ENCODE measurements at places on chromosomes 4 and X. TPM values are rescaled to one million over a fixed set of nuclear protein-coding genes. Genes with fewer than 3 reads are reported as not detected.

- no peak for DNase-seq
Observed at GRCh38 chr4:139209470-139210063, 32.5 kb upstream of the ELF2 start.

DNA sequence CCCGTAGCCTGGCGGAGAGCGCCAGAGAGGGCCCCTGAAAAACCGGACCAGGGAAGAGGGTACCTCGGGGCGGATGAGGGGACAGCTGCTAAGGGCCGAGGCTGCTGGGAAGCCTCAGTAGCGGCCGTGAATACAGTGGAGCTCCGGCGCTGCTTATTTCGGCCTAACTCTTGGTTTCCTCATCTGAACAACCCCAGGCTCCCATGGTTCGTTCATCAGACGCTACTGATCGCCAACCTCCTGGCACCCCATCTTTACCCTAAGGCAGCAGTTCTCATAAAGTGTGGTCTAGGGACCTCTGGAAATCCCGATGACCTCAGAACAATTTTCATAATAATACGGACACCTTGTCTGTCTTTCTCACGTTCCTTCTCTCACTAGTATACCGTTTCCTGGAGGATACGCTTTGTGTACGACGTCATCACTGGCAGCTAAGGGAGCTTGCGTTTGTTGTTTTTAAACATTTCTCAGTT lies 645 bp upstream of the RAB28 start:
- DNase-seq: peak; percentile 50

DNA sequence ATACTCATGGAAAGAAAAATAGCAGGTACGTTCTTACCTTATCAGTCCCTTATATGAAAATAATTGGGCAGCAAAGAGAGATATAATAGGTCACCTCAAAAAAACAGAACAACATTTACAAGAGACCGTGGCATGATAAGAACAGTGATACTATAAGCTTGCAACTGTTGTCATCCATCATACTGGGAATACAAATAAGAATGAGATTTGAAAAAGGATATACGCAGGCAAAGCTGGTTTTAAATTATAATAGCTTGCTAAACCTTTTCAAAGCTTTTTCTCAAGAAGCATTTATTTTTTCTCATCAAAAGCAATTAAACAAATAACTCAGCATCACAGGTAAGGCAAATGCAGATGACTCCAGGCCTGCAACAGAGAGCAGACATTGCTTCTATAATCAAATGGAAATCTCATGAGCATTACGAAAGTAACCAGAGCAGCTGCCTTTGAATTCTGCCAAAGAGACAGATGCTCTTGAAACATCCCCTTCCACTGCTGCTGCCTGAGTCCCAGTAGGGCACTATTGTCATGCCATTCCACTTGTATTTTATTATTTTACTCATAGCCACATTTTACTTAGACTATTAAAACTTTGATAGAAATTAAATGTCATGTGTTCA lies 620.6 kb upstream of the GNPDA2 start:
- DNase-seq: no peak

- DNase-seq: peak; percentile 80
Observed at GRCh38 chr4:2806390-2807355, 13.8 kb downstream of the SH3BP2 start.

GRCh38 chr4:125891597-125892258 lies 577.0 kb downstream of the FAT4 start:
- peak; percentile 88 for DNase-seq

GRCh38 chr4:66609014-66609413 lies 936.3 kb downstream of the CENPC start:
- no peak for DNase-seq

DNA sequence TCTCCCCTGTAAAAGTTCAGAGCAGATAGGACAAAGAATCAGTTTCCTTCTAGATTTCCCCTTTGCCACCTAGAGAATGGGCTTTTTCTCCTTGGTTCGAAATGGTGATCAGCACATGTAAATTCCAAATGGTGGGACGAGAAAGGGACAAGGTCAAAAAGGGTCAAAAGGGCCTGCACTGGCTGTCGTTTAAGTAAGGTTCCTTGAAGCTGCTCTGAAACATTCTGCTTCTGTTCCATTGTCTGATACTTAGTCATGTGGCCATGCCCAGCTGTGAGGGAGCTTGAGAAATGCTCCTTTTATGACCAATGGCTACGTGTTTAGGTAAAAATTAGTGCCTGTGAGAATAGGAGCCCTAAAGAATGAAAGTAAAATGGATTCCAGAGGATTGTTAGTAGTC lies 165.9 kb upstream of the CENPE start:
- peak; percentile 1 for DNase-seq

GRCh38 chr4:77202491-77202890 lies 45.5 kb downstream of the CCNG2 start:
- DNase-seq: no peak

DNA sequence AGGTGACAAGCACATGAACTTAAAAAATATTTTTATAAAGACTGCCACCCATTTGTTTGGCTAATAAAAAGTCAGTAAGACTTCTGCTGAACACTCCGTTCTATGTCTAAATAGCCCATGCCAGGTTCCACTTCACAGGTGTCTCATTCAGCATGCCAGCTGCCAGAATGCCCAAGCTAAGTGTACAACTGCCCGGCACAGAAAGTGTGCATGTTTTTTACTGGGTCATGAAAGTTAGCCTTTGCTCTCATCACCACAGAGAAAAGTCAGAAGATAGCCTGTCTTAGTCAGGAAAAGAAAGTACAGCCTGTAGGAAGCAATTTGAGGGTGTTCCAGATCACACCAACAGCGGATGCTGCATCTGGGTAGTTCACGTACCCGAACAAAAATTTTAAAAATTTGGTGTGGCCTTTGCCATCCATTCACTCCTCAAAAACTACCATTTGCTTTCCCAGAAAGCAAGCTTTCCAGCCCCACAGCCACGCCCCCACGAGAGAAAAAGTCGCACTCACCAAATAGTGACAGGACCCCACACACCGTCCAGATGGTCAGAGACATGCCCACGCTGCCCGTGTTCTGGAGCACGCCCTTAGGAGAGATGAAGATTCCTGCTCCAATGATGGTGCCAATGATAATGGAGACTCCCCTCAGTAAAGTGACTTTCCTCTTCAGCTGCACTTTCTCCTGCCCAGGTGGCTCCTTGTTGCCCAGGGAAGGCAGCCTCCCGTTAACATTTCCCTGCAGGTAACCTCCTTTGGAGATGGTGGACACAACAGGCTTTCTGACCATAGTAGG lies 671 bp downstream of the SLC7A11 start:
- DNase-seq: peak; percentile 71

DNA sequence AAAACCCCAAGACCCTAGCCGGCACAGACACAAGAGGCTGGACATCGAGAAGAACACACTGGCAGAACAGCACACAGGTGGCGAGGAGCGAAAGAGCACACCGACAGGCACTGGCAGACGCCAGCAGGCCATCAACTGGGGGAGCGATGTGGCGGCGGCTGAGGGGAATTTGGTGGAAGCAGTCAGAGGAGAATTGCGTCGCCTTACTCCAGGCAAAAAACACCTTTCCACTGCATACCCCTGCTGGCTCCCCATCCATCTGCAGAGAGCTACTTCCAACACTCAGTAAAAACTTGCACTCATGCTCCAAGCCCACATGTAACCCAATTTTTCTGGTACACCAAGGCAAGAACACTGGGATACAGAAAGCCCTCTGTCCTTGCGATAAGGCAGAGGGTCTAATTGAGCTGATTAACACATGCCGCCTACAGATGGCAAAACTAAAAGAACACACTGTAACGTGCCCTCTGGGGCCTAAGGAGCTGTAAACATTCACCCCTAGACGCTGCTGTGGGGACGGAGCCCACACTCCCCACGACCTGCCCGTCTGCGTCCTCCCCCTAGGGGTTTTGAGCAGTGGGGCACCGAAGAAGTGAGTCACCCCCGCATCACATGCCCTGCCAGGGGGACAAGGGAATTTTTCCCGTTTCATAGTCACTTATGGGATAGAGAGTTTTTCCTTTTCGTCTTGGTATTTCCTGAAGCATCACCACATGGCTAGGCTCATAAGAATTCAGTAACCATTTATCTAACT lies 262.3 kb downstream of the KCTD8 start:
- no peak for DNase-seq

DNA sequence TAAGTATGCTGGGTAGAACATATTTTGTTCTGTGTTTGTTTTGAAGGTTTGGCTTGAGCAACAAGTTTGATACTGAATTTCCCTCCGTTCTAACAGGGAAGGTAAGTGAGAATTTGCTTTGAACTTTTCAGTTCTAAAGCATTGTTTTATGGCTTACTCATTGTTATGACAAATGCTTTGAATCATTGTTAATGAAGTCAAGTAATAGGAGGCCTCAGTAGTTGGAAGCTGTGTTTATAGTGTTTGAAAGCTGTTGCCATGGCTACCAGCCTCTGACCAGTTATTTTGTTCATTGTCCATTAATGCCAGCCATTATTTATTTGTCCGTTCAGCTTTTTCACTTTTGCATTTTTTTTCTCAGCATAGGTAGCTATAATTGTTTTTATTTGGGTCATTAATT lies 14.4 kb downstream of the CHIC1 start:
- DNase-seq: peak; percentile 91

Gene MAGEC1
- total RNA-seq: not detected

Gene CDKL2
- total RNA-seq: not detected

Gene PTTG2
- not detected for total RNA-seq

Gene SNX12
- 76.1 TPM for total RNA-seq

Gene SOX3
- not detected for total RNA-seq
